ENCODE measurements at places on chromosomes 3 and 15. TPM values are rescaled to one million over a fixed set of nuclear protein-coding genes. Genes with fewer than 3 reads are reported as not detected.
A peak's percentile ranks its signal among the peaks of the same experiment; 100 is the strongest.

DNA sequence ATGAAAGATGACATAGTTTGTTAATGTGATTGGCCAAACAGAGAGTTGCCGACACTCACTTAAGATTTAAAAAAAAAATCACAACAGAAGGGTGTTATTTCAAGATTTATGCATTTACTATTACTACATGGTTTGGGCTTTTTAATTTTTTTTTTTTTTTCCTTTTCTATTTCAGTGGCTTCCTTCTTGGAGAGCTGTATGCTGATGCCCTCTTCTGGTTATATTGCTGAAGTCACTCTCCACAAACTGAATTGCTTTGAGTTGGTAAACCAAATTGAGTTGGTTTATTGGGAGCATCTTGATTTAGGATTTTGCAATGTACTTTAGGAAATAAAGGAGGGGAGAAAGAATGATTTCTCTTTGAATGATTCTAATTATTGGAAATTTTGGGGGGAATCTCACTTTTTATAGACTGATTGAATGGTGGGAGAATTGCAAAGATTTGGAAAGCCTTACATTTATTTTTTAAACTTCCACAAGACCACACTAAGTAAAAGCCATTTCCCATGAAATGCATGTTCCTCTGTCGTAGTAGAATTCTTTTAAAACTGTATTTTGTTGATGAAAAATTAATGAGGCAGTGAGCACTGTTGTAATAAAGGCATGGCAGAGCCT lies 186.6 kb upstream of the FEZF2 start:
- peak; percentile 2 for DNase-seq

DNA sequence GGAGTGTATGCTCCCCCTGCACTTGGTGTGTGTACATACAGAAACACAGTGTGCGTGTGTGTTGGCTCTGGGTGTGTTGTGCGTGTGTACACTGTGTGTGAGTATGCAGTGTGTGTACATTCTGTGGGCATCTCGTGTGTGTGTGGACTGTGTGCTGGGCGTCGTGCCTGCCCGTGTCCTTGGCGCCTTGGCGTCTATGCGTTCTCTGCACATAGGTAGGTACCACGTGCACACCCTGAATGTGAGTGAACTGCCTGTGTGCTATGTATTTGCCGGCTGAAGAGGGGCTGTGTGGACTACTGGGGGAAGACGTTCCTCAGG lies 481 bp upstream of the ECE2 start:
- no peak for DNase-seq

- DNase-seq, result no peak
These were observed 337.0 kb downstream of the KCNH8 start for GRCh38 chr3:19485267-19485666.

GRCh38 chr3:76965122-76965725 lies 74.7 kb upstream of the ROBO2 start:
- DNase-seq, result no peak

GRCh38 chr15:67079361-67079760 lies 14.0 kb downstream of the SMAD3 start:
- no peak for DNase-seq

- DNase-seq, result no peak
These were observed 108.0 kb upstream of the PRR20G start for GRCh38 chr3:127395663-127396355.

DNA sequence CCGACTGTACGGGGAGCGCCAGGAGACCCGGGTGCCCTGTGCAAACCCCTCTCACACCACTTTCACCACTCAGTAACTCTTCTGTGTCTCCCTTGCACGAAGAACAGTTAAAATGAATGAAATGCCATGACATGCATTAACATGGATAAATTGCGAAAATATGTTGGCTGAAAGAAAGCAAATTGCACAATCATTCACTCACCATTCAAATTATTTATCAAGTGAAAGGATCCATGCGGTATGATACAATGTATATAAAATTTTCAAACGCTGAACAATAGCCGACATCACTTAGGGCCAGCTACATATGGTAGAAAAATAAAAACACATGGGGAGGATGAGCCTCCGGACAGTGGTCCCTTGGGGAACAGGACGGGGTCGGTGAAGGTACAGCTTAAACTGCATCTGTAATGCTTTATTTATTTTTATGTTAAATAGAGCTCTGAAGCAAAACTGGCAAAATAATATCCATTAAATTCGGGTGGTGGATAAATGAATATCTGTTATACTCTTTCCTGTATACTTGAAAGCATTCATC lies 45.9 kb downstream of the SLC12A8 start:
- DNase-seq, result no peak

- no peak for DNase-seq
These were observed 22.1 kb upstream of the SCAANT1 start for GRCh38 chr3:63934041-63934866.

GRCh38 chr15:90062023-90062442 lies 40.2 kb downstream of the IDH2 start:
- DNase-seq, result peak; percentile 50

DNA sequence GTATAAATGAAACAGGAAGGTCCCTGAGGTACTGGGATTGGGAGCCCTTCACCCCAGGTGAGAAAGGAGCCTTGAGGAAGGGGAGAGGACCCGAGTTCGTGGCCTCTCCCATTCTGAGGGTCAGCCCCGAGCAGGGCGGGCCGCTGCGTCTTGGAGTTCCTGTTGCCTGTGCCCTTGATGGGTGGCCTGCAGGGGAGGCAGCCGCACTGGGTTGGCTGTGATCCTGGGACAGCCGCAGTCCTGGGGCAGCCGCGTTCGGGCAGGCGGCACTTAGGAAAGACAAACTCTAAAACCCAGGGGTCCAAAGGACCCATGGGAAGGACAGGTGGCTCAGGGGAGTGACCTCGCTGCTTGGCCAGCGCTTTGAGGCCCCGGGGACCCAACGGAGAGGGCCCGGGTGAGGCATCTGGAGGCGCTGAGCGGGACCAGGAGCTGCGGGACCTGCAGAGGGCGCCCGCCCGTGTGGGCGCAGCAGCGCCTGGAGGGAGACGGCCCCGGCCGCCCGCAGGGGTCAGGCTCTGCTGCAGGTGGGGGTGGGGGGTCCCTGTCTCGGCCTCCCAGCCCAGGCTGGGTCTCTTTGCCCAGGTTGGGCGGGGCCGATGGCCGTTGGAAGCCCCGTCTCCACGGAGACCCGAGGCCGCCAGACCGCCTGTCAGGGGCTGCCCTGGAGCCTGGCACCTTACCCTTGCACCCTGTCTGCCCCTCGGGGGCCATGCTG lies 65.1 kb downstream of the HMCES start:
- DNase-seq, result no peak

- DNase-seq, result peak; percentile 13
These were observed 25.2 kb downstream of the NR2F2 start for GRCh38 chr15:96355568-96356187.

- DNase-seq, result peak; percentile 47
These were observed 74.4 kb downstream of the DLG1 start for GRCh38 chr3:197224034-197224444.

- no peak for DNase-seq
These were observed 145.2 kb downstream of the FILIP1L start for GRCh38 chr3:99969136-99969535.

DNA sequence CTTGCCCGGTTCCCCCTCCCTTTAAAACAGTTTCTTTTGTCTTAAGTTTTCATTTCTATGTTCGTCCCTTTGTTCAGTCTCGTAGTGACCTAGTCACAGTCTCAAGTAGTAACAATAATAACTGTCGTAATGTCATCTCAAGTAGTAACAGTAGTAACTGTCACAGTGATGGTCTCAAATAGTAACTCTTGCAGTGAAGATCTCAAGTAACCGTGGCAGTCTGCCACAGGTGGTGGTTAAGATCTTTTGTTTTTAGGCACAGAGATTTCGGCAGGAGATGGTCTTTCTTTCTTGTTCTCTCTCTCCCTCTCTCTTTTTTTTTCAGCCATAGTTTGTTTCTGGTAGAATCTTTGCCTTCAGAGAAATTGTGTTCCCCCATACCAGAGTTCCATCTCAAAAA lies 656.0 kb upstream of the SGO1 start:
- DNase-seq, result no peak

DNA sequence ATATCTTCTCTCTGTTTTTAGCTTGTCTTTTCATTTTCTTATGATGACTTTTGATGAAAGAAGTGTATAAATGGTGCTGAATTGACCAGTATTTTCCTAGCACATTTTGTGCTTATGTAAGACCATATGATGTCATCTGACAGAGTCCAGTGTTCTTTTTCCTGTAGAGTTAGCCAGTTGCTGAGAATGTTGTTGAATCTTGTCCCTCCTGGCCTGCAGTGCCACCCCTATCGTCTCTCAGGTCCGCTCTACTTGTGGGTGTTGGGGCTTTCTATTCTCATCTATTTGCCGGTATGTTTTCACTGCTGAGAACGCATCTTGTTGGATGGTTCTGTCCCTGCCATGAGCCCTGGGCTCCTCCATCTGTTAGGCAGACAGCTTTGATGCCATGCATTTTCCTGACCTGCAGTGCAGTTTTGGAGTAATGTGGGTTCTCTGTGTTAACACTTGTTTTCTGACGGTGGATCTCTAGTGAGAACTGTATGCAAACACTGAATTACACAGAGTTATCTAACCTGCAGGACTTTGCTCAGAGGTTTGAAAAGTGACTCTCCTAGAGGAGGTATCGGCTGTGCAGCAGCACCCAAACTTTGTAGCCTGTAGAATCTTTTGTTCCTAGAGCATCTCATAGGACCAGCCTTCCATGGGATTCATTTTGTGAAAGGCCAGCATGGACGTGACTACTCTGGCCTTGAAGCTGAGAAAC lies 44.6 kb downstream of the SLC6A20 start:
- DNase-seq, result no peak

DNA sequence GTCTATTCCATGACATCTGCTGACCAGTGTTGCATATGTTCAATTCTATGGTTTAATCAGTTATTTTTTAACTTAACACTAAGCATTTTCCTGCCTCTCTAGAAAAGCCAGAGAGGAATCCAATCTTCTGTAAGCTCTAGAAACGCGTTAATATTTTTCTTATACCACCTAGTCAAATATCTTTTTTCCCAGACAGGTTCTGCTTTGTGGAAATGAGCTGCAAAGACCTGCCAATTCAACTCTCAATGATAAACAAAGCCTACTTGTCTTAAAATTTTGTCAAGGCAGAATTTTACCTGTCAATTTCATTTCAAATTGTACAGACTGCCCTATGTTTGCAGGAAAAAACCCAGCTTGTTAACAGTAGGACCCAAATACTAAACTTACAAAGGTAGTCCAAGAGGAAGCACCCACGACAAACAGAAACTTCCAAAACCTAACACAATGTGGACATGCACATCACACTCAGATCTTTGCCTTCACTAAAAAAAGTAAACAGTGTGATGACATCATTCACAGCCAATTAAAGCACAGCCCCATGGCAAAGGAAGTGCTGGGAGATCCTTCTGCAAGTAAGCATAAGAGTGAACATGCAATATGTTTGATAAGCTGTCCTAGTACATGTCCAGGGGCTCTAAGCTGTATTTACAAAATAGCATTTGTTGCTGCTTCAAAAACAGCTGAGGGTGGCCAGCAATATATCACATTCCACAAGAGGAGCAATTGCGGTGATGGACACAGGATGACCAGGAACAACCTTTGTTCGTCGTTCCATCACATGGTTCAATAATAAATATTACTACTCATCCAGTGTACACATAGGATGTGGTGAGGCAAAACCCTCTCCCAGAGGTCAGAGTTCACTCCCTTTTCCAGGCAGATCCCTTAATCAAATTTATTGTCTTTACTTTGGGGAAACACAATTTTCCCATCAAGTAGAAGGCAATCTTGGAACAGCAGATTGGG lies 139.4 kb upstream of the TSC22D2 start:
- DNase-seq, result no peak

- DNase-seq, result no peak
These were observed 32.5 kb downstream of the NME9 start for GRCh38 chr3:138297059-138297607.

- no peak for DNase-seq
These were observed 10.2 kb upstream of the HTR3C start for GRCh38 chr3:184042617-184043016.

GRCh38 chr3:5673521-5673920 lies 486.0 kb downstream of the EDEM1 start:
- DNase-seq, result no peak

DNA sequence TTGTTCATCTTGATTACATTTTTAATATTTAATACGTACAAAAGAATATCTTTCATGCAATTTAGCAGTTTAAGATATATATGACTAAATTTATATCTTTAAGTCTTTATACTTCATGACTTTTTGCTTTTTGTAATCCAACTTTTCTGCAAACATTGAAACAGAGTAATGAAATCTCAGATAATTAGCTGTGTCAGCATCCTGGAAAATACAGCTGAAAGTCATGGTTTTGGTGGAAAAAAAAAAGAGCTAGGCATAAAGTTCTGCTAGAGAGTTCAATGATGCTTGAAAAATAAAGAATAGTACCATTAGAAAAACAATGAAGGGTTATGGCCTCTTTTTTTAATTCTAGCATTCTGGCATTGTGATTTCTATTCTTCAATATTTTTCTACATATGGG lies 387.4 kb upstream of the ROBO2 start:
- DNase-seq, result no peak

DNA sequence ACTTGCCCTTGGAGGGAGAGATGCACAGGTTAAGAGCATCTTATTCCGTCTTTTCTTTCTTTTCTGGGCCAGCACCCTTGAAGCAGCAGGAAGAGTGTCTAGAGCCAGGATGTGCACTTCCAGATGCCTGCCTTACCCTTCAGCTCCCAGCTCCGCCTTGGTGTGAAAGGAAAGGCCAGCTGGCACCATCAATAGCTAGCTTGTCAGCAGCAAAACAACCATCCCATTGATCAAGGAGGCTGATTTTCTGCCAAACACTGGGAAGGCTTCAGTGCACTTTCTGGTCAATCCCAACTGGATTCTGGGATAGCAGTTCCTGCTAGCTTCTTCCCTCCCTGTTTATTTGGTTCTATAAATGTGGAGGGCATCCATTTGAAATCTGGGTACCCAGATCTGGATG lies 110.9 kb upstream of the GALNT15 start:
- no peak for DNase-seq

GRCh38 chr3:197445896-197446699 lies 109.7 kb downstream of the BDH1 start:
- DNase-seq, result no peak

GRCh38 chr3:62242831-62243509 lies 130.4 kb downstream of the FEZF2 start:
- no peak for DNase-seq

DNA sequence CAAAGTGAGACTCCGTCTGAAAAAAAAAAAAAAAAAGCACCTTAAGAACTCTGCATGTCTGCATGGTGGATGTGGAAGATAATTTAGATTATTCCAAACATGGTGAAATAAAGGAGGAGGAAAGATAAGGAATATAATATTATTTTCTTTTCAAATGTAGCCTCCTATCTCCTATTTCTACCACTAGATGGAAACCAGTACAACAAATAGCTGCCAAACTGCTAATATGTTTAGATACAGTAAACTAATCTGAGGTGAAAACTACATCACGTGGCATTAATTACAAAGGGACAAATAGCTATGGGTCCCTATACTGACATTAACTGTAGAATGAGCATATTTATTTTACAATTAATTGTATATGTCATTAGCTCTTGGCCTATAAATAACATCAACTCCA lies 197.8 kb downstream of the TBC1D5 start:
- no peak for DNase-seq

- DNase-seq, result no peak
These were observed 43.2 kb upstream of the FGD5 start for GRCh38 chr3:14775563-14775962.

The PLXNA1 gene
- polyA plus RNA-seq, result 34.3 TPM

The PLA2G4D gene
- polyA plus RNA-seq, result 0.05 TPM

The KLHL40 gene
- polyA plus RNA-seq, result 138 TPM

The CADM2 gene
- 7.4 TPM for polyA plus RNA-seq

The CLEC3B gene
- 75.1 TPM for polyA plus RNA-seq

The GP5 gene
- polyA plus RNA-seq, result 0.11 TPM

The SLC28A1 gene
- 0.24 TPM for polyA plus RNA-seq

The PIERCE2 gene
- 2.1 TPM for polyA plus RNA-seq

The SEMA5B gene
- polyA plus RNA-seq, result 21.2 TPM

The GPR171 gene
- polyA plus RNA-seq, result not detected

The KNSTRN gene
- 14.1 TPM for polyA plus RNA-seq

The NR1I2 gene
- 0.49 TPM for polyA plus RNA-seq
